ENCODE measurements at places on chromosomes 2 and 18.

- DNase-seq: no peak
Observed at GRCh38 chr2:240178564-240178963, 38.1 kb upstream of the OTOS start.

DNA sequence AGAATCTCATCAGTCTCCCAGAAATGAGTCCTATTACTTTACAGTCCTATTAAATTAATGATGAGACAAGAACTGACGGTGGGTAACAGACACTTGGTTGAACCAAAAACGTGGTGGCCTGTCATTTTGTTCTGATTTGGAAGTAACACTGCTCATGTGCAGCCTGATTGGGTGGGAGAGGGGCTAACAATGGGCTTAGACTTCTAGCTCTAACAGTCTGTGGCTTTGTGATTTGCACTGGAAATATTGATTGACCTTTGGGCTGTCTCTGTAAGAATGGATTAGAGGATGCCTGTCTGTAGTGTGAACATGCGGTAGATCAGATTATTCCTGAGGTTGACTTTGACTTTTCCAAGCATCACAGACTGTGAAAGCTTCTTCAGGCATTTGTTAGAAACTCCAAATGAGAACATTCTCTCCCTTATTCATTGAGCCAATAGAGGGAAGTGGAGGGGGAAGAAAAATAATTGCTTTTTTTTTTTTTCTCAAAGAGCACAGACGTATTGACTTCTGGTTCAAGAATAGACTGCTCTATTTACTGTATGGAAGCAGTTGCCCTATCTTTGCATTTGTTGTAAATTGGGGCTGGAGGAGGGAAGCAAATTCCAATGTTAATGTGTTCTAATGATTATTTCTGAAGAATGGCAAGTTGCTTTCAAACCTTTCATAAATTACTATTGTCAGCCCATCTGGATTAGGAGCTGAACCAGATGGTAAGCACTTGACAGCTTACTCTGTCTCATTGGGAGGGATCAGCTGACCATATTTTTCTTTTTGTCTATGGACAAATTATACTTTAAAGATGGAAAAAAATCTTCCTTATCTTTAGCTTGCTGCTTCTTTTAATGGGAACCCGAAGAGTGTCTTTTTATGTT lies 85.8 kb upstream of the TTN start:
- DNase-seq: no peak

DNA sequence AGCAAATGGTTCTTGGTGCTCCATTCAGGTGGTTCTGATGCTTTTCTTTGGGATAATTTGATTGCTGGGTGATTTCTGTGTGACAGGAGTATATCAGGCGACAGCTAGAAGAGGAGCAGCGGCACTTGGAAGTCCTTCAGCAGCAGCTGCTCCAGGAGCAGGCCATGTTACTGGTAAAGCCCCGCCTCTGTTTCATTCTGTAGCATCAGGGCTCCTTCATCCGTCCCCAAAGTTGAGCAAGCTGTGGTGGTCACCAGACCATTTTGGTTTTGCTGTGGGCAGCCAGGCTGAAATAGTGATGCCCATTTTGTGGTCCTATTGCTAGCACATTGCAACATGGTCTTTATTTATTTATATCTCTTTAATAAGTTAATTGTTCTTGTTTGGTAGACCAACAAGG lies 132.8 kb upstream of the IL1R2 start:
- DNase-seq: no peak

DNA sequence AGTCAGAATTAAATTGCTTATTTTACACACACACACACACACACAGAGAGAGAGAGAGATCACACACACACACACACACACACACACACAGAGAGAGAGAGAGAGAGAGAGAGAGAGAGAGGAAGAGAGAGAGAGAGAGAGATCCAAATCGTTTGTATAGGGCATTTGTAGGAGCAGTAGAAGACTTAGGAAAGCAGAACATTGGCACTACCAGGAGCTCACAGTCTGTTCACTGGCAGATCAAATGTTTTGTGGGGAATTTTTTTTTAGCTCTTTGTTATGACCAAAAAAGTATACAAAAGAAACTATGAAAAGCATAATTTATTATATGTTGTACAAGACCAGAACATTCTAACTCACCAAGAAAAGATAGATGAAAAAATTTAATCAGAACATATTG lies 81.8 kb downstream of the MBD5 start:
- no peak for DNase-seq

DNA sequence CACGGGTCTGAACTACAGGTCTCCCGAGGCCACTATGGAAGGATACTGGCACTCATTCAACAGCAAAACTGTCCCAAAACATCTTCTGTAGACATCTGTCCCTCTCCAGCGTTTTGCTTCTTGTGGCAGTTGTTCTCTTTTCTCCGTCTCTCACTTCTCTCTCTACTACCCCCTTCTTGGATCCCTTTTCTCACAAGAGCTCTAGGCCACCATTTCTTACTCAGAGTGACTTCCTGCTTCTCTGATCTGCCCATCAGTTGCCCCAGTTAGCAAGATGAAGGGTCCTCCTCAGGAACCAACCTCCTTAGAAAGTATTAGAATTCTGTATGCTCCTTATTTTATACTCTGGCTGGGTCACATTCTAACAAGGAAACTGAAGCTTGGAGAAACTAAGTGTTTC lies 32.6 kb downstream of the BCL2 start:
- no peak for DNase-seq

- no peak for DNase-seq
Observed at GRCh38 chr18:33562741-33563140, 15.3 kb upstream of the ASXL3 start.

DNA sequence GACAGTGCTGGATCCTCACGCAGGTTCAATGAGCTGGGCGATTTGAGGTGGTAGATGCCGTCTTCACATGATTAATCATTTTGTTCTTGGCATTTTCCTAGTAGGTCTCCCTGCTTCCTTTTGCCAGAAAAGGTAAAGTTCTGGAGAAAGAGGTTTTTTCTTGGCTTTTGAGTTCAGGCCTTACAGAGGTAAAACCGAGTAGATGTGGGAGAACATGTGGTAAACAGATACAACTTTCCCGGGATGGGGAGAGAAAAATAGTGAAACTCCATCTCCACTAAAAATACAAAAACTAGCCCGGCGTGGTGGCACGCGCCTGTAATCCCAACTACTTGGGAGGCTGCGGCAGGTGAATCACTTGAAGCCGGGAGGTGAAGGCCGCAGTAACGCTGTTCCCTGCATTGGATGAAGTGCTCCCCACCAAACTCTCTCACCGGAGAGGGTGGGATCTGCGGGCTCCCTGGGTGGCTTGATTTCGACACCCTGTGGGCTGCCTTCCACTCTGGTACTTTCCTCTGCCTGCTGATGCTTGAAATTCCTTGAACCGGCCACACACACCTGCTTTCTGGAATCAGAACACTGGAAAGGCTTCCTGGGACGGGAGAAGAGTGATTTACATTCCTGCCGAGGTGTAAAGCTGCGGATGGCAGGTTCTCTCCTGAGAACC lies 88.8 kb downstream of the ACTR3 start:
- DNase-seq: no peak

GRCh38 chr18:27042177-27042576 lies 142.9 kb downstream of the CHST9 start:
- no peak for DNase-seq

GRCh38 chr2:63790491-63790890 lies 51.2 kb upstream of the UGP2 start:
- no peak for DNase-seq

GRCh38 chr2:203678971-203679370 lies 27.5 kb upstream of the CD28 start:
- peak; percentile 28 for DNase-seq

- DNase-seq: no peak
Observed at GRCh38 chr2:78768016-78768415, 257.5 kb upstream of the REG3G start.

GRCh38 chr2:237250599-237250998 lies 163.4 kb downstream of the COL6A3 start:
- DNase-seq: no peak

DNA sequence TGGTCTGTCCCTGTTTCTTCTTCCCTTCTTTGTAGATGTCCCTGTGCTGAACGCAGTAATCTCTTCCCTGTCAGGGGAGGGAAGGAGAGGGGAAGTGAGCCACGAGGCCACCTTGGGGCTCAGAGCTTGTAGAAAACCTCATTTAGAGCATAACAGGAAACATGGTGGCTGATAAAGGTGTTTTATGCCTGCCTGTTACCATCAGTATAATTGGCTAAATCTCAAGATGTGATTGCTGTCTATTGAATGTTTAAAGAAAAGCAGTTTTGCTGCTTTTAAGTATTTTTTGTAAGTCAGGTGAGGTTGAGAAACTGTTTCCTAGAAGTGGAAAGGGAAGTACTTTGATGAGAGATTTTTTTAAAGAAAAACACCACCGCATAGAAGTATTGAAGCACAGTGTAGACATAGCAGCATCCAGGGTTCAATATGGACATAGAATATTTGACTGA lies 59.7 kb upstream of the PDK1 start:
- DNase-seq: no peak

- DNase-seq: peak; percentile 44
Observed at GRCh38 chr2:73112026-73112912, 479 bp downstream of the RAB11FIP5 start.

GRCh38 chr2:186612026-186612425 lies 22.2 kb downstream of the ITGAV start:
- no peak for DNase-seq

DNA sequence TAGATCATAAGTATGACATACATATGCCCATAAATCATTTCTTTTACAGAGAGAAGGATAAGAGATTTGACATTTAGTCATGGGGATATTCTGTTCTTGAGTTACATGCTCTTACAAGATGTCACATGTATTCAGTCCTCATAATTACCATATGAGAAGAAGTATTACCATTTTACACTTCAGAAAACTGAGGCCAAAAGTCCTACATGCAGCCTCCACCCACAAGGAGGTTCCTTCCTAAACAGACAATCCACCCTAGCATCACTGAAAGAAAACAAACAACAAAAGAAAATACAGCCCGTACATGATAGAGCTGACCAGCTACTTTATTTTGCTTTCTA lies 335.1 kb downstream of the SETBP1 start:
- DNase-seq: no peak

- no peak for DNase-seq
Observed at GRCh38 chr2:191389288-191389687, 144.1 kb downstream of the MYO1B start.

DNA sequence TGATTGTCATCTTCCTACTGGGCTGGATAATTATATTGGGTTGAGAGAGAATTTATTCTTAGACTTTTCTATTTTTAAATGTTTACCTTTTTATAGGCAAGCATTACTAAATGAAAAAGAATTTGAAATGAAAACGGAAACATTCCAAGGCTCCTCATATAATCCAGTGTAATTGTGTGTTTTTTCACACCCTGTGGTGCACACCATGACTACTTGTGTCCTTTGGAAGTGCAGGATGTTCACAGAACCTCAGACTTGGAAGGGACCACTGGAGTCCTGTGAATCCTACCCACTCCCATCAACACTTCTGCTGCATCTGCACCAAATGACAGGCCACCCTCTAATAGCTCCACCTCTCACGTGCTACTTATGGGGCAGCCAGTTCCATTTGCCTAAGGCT lies 48.0 kb downstream of the NAT8 start:
- DNase-seq: peak; percentile 43
